ENCODE measurements at places on chromosomes 4 and X.

- H3K27me3 ChIP-seq = no peaks in the 10 kb centered on the region
- H3K36me3 ChIP-seq = no peaks in the 10 kb centered on the region
- no peak overlapping the region for H3K4me3 ChIP-seq
- H3K4me1 ChIP-seq = no peaks in the 10 kb centered on the region
- no peak for DNase-seq
- no peak overlapping the region for H3K27ac ChIP-seq
Observed at GRCh38 chrX:121165930-121166359, 118.5 kb downstream of the GLUD2 start.

DNA sequence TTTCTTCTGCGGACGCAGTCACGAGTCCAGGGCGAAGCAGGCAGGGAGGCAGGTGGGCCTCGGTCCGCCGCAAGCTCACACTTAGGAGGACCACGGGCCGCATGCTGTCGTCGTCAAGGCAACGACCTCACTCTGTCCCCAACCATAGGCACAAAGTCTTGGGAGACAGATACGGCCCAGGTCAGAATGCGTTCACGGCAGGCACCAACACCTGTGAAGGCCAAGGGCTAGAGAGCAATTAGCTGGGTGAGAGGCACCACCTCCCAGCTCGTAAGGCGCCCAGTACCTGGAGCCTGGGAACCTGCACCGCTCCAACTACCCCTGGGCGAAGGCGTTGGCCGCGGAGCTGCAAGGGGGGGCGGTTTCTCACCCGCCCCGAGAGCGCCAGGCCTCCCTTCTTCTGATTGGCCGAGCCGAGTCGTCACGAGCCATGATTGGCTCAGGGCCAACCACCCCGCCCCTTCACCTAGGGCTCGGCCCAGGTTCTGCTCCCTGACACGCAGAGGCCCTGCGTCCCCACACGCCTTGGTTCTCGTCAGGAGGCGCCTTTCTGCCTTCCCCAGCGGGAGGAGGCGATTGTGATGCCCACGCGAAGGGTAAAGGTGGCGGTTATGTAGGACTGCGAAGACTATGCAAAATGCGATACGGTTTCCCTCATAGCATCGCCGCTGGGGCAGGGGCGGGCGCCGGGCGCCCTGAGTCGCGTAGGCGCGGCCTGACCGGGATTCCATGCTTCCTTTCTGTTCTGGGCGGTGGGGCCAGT is at the start of gene CDKL2:
Gene CDKL2 (minus strand): TSS at position 355 of the 763 bp plus-strand sequence. CDS start 4,540 bp downstream, outside the sequence.
- no peaks in the 10 kb centered on the region for H3K27me3 ChIP-seq
- peak within 1 kb of the TSS; percentile 93 for H3K4me3 ChIP-seq
- peak; percentile 40 for DNase-seq

DNA sequence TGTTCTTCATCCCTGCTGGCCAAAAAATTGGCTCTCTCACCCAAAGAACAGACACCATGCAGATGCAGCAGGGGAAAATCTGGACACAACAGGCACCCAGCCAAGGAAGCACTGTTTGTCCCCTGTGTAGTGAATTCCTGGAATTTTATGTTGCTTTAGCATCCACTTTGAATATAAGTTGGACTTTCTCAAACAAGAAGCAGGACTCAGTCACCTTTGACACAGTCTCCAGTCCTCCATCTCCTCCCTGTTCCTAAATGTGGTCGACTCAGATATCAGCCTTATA is 11.8 kb downstream of the ZNF182 start:
- H3K4me1 ChIP-seq = no peaks in the 10 kb centered on the region
- no peak overlapping the region for H3K27ac ChIP-seq
- no peaks in the 10 kb centered on the region for H3K36me3 ChIP-seq
- no peak overlapping the region for H3K4me3 ChIP-seq
- no peaks in the 10 kb centered on the region for H3K27me3 ChIP-seq
- DNase-seq = no peak

- no peak for DNase-seq
- no peak overlapping the region for H3K4me3 ChIP-seq
- no peaks in the 10 kb centered on the region for H3K4me1 ChIP-seq
Observed at GRCh38 chrX:45472968-45473367, 272.3 kb upstream of the DIPK2B start.

DNA sequence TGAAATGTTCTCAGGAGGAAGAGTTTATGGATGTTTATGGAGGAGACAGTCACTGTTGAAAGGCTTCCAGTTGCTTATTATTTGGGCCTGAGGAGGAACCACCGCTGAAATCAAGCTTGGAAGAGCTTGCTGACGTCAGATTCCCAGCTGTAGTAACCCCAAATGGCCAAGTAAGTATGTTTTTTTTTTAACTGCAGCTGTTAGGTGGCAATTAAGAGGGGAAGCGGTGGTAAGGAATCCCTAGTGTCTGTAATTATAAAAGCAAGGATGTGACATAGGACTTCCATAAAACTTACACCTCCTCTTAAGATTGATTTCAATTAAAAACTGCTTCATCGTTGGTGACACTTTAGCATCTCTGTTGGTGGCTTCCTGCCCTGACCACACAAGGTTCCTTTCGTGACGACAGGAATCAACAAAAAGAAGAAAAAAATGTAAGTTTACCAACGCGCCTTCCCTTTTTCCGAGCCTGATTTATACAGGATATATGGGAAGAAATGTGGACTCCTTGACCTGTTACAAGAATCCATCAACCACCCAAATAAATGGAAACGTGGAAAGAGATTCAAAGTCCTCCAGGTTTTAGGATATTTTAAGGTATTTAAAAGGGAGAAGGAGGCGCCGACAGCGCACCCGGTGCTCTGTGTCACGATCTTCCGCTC is 884 bp downstream of the RELL1 start:
- H3K4me1 ChIP-seq = peaks cover 7% of the 10 kb centered on the region
- H3K27me3 ChIP-seq = no peaks in the 10 kb centered on the region
- H3K36me3 ChIP-seq = no peaks in the 10 kb centered on the region
- H3K27ac ChIP-seq = peak overlapping the region; percentile 91
- no peak for DNase-seq

DNA sequence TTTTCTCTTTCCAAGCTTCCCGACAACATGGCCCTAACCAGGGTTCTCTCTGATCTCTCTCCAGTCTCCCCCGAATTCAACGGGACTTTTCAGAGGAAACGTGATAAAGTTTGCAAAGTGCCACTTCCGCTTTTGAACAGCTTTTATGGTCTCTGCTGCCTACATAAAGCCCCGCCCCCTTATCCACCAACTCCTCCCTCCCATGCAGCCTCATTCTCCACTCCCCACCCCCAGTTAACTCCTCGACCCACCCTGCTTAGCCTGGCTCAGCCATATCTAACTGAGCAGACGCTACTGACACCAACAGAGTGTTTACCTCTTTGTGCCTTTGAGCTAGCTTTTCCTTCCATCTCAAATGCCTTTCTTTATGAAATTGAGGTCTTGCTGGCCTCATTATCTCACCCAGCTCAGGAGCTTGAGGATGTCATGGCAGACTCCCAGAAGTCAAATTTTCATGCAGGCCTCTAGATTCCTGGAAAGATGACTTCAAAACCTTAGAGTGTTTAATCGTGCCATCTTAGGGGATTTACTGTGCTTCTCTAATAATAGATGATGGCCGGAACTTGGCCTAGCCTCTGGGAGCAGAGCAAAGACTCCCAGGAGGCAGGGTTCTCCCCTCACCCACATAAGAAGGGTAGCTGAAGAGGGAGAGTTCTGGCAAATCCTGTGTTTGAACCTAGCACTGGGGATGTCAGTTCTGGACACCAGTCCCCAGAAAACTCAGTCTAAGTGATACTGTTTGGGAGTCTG is 606.0 kb downstream of the BCOR start:
- no peak for DNase-seq
- no peak overlapping the region for H3K27ac ChIP-seq
- H3K4me1 ChIP-seq = no peaks in the 10 kb centered on the region

DNA sequence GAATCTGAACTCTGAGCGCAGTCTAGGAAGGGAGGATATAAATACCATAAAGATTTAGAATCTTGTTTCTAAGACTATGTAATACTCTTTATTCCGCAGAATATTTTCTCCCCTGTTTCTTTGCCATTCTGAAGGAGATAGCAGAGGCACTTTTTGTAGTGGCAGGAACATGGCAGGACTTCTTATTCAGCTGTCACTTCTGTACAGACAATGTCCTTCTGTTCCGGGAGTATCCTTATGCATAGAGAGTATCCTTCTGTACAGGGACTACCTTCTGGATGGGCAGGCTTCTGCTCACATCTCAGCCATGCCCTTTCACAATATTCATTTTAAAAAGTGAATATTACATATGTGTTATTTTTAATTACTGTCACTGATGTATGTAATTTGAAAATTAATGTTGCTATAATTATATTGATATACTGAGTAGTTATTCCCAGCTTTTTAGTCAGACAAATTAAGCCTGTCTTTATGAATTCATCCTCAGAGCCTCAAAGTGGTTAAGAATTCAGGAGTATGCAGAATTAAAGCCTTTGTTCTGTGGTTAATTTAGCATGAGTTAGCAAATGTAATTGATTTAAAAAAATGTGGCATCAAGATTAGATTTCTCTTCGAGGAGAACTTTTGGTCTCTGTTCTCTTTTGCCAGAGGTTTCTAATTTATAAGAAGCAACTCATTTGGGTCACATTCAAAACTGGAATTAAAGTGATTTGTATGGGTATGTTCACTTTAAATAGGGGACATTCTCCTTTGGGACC is 174.4 kb downstream of the FHIP1A start:
- DNase-seq = no peak
- H3K4me3 ChIP-seq = no peak overlapping the region
- no peaks in the 10 kb centered on the region for H3K4me1 ChIP-seq
- H3K27me3 ChIP-seq = no peaks in the 10 kb centered on the region
- H3K36me3 ChIP-seq = no peaks in the 10 kb centered on the region

DNA sequence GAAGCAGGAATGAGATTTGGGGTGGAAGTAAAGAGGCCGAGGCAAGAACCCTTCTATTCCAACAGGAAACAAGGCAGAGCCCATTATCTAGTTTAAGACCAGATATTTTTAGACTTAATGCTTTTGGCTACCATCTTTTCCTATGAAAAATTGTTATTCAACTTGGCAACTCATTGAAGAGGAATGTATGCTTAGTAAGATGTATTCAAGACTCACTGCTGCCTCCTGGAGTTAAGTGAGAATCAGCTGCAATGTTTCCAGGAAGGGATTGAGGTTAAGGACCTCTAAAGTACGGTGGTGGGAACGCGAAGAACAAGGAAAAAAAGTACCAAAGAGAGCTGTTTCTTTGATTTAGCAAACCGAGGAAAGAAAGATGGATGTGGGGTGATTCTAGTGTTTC is 89.1 kb downstream of the RAPGEF2 start:
- no peaks in the 10 kb centered on the region for H3K27me3 ChIP-seq
- no peak overlapping the region for H3K4me3 ChIP-seq
- H3K27ac ChIP-seq = no peak overlapping the region

GRCh38 chrX:87517571-87518141 is at the start of gene KLHL4:
Gene KLHL4, plus strand, starts transcription at chrX:87517802. Its CDS starts 92 bp downstream, at chrX:87517894.
- H3K27ac ChIP-seq = peak within 1 kb of the TSS; percentile 35
- no peaks in the 10 kb centered on the region for H3K36me3 ChIP-seq
- peaks cover 6% of the 10 kb centered on the region for H3K4me1 ChIP-seq

GRCh38 chrX:12582649-12583048 is 208.6 kb upstream of the PRPS2 start:
- no peak overlapping the region for H3K4me3 ChIP-seq
- H3K27me3 ChIP-seq = no peaks in the 10 kb centered on the region
- no peaks in the 10 kb centered on the region for H3K36me3 ChIP-seq
- DNase-seq = no peak
- H3K27ac ChIP-seq = no peak overlapping the region
- no peaks in the 10 kb centered on the region for H3K4me1 ChIP-seq

DNA sequence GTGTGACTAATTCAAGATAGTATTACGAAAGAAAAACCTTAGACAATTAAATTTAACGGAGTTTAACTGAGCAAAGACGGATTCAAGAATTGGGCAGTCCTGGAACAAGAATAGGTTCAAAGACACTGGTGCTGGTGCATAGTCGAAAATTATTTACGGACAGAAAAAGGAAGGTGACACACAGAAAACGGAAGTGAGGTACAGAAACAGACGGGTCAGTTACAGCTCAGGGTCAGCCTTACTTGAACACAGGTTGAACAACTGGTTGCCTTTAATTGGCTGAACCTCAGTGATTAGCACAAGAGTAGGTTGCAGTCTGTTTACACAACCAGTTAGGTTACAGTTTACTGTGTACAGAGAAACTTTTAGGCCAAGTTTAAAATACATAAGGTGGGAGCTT is 31.5 kb downstream of the KLHL8 start:
- DNase-seq = no peak
- no peaks in the 10 kb centered on the region for H3K27me3 ChIP-seq
- peaks cover 3% of the 10 kb centered on the region for H3K4me1 ChIP-seq
- H3K27ac ChIP-seq = no peak overlapping the region

DNA sequence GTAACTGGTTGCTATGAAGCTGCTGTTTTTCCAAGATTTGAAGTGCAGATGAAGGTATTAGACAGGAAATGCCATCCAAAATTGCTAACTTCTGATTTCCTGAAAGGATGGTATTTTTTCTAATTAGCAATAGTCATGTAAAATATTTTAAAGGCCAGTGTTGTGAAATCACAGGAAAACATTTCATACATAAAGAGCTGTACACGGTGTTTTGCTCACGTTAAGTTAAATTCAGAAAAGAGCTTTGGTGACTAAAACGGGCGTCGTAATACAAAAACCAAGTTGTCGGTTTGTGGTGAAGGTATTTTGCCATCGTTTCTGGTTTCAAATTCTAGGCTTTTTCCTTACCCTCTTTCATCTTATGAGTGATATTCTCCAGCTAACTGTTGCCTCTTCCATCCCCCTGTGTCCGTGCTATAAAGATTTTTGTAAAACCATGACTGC is 39.8 kb downstream of the AFF1 start:
- H3K27me3 ChIP-seq = no peaks in the 10 kb centered on the region
- H3K4me3 ChIP-seq = no peak overlapping the region
- H3K4me1 ChIP-seq = peaks cover 17% of the 10 kb centered on the region
- no peak overlapping the region for H3K27ac ChIP-seq

DNA sequence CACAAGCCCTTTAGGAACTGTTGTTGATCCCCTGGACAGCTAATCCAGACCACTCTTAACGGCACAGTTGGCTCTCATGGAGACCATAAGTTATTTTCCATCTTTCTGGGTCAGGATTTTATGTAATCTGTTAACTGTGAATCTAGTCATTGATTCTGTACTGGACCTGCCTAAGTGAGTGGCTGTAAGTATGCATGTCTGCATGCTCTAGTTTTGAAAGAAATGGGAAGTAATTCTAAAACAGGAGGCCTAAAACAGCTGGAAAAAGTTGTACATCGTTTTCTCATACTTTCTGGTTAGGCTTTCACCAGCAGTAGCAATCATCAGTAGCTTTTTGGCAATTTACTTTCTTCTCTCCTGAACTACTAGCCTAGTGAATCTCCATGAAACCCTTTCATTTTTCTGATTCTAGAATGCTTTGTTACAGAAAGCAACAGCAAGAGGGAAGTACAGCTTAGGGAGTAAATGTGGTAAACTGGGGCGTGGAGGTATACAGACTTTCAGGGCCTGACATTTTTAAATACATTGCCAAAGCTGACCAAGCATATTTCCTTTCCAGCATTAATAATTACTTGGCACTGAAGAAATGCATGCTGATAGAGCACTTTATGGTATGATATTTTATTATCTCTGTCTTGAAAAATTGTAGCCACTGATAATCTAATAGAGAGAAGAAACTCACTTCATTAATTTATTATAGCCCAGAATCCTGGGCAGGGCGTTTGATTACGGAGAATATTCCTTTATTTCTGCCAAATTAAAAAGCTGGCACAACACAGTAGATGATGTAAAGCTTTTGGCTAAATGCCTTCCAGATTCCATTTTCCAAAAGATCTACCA is 202.7 kb downstream of the BANK1 start:
- H3K4me1 ChIP-seq = no peaks in the 10 kb centered on the region
- DNase-seq = no peak
- no peaks in the 10 kb centered on the region for H3K36me3 ChIP-seq
- H3K27me3 ChIP-seq = no peaks in the 10 kb centered on the region
- no peak overlapping the region for H3K4me3 ChIP-seq

GRCh38 chr4:184261246-184261645 is 43.6 kb upstream of the ENPP6 start:
- no peaks in the 10 kb centered on the region for H3K36me3 ChIP-seq
- H3K27me3 ChIP-seq = no peaks in the 10 kb centered on the region
- DNase-seq = no peak
- H3K27ac ChIP-seq = no peak overlapping the region

Data from thoracic aorta (tissue), 2 donors.